ENCODE measurements at places on chromosomes 7 and 10.

GRCh38 chr7:41640487-41640886 lies 62.4 kb downstream of the INHBA start:
- DNase-seq, result peak; percentile 35

- DNase-seq, result no peak
Measured at GRCh38 chr10:68223535-68224165, 8.3 kb downstream of the ATOH7 start.

GRCh38 chr10:93573051-93573909 lies 6.8 kb downstream of the FFAR4 start:
- DNase-seq, result peak; percentile 80

DNA sequence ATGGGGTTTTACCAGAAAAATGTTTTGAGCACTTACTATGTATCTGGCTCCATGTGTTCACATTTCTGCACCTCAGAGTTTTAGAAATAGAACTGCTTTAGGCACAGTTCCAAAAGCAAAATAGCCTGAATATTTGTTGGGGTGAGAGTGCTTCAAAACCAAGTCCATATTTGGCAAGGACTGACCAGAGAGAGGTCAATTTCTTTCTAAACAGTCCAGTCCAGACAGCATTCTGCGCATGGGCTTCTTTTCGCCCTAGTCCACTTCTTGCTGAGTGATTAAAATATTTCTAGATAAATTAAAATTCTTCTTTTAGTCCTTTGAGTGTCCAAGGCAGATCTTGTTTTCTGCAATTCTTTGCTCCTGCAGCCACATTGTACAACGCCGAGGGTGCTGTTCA lies 427.0 kb downstream of the PHTF2 start:
- no peak for DNase-seq

DNA sequence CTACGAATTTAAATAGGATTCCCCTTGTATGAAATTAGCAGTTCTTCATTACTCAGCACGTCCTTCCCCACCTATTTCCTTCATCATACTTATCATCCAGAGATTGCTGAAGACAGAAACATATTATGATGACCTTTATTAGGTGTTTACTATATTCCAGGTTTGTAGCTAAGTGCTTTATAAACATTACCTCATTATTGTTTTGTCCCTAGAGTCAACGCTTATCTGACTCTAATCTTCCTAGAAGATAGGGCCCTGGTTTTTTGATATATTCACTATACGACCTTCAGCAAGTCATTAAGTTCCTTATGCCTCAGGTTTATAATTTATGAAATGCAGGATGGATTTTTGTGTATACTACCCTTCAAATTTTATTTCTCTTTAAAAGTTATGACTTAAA lies 36.8 kb upstream of the NRP1 start:
- no peak for DNase-seq

DNA sequence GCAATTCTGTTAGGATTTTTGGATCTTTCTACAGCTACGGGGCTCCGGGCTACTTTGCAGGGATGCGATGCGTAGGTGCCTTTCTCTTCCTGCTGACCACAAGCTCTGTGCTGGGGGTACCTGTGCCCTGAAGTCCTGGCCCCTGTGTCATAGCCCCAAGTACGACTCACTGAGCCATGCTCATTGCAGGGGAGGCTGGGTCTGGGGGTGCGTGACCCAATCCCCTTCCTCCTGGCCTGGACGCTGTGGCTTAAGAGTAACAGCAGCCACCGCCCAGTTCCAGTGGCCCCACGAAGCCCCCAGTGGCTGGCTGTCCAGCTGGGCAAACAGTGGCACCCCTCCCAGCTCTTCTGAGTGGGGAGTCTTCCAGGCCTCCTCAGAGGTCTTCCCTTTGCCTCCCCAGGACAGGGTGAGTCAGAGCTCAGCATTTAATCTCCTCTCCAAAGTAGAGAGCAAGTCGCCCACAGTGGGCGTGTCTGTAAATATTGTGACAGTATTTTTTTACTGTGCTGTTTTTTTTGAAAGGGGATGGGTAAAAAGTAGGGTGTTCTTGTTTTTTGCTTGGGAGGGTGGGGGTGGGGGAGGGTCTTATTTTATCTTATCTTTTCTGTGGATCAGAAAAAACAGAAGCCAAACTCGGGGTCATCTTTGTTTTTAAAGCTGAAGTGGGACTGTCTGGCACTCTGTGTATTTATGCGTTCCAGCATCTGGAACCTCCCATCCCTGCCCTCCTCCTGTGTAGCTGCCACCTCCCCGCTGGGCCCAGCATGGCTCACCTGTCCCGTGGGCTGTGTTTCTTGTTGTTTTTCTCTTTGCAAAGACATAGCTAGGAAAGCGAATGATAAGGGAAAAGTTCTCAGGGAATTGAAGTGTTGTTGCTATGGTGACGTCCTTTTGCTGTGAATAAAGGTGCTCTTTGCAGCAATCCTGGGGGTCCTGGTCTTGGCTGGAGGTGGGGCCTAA lies 8.2 kb downstream of the LFNG start:
- peak; percentile 60 for DNase-seq

DNA sequence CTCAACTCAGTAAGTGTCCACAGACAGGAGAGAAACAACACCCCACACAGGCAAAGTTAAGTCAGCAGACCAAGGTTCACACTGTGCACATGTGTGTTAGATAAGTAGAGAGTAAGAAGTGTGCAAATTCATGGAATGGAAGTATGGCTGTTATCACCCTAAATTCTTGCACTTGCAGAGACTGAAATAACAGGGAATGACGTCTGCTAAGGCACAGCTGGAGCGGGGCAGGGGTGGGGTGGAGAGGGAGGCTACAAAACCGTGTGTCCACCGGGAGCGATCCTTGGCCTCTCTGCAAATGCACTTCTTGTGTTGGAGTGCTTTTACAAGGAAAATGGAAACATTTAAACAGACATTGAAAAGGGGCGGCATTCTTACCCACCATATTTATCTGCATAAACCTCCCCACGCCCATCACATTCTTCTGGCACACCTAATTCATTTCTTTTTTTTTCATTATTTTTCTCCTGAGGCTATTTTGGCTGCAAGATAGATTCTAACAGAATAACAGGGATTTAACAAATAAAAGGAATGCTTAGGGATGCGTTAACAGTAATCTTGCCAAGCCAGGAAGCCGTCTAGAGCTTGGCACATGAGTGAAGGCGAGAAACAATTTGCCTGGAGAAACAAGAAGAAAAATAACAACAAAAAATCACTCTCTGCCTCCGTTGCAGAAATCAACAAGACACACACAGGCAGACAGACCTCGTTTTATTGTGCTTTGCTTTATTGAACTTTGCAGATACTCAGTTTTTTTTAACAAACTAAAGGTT lies 30.1 kb downstream of the TNS3 start:
- no peak for DNase-seq

GRCh38 chr10:6071181-6072175 lies 9.3 kb upstream of the IL2RA start:
- no peak for DNase-seq

DNA sequence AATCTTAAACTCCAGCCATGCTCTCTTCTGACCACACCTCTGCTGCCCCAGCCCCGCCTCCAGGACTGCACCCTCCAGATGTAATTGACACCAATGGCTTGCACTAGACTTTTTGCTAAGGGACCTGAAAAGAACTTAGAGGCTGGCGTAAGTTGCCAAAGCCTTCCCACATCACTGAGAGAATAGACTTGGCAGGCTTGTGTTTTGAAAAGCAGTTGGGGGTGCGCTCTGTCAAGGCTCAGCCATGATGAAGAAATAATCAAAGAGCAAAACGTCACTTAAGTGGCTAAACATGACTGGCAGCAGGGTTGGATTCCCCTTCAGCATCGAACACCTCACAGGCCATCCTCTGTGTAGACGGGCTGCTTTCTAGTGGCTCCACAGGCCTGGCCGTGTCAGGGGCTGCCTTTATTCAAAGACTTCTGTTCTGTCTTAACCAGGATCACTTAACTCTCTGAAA lies 195.2 kb upstream of the C7orf33 start:
- no peak for DNase-seq

GRCh38 chr10:83625831-83626360 lies 513.4 kb upstream of the GHITM start:
- DNase-seq, result no peak
